ENCODE measurements at places on chromosomes 11 and 22. TPM values are rescaled to one million over a fixed set of nuclear protein-coding genes. Genes with fewer than 3 reads are reported as not detected.

- DNase-seq, result no peak
These were observed 53.0 kb downstream of the PARVA start for GRCh38 chr11:12430351-12430750.

MMP8 gene
- 0.15 TPM for total RNA-seq

GRCh38 chr11:67410369-67410831 is 5.1 kb upstream of the CARNS1 start:
- no peak for DNase-seq

- no peak for DNase-seq
These were observed 31.2 kb downstream of the PDE2A start for GRCh38 chr11:72642884-72643522.

- DNase-seq, result no peak
These were observed 36.1 kb downstream of the RELT start for GRCh38 chr11:73412308-73412707.

- DNase-seq, result no peak
These were observed 124.5 kb downstream of the KCNQ1 start for GRCh38 chr11:2569321-2569721.
